ENCODE measurements at places on chromosomes 5 and 9.

- no peak for DNase-seq
These were observed 137.0 kb downstream of the FER start for GRCh38 chr5:108884736-108885135.

DNA sequence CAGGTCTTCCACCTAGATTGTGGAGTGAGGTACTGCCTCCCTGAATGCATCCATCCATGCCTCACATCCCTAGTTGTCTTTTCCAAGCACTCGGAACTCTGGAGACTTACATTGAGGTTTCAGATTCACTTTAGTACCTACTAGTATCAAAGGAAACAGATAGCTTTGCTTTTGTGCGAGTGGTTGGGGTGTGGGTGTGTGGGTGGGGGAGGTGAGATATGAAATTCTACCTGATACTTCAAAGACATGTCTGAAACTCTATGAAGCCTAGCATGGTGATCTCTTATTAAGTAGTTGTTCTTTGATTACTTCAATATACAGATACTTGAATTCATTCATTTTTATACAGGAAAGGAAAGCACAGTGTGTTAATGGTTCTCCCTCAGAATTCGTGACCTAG, 64.4 kb downstream of the MCCC2 start:
- no peak for DNase-seq

DNA sequence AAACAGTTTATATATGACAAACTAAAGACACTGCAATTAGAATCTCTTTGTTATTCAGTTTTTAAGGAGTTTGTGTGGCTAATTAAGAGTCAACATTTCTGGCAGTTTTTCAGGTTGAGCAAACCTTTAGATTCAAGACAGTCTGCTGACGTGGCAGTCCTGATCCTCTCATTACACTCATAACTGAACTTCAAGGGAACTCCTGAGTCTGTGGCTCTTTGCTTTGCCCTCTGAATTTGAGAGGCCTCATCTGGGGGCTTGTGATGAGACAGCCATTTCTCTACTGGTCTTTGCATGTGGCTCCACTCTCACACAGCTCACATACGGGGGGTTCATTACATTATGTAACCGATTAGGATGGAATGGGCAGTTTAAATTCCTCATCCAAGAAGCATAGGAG, 182.9 kb upstream of the MEF2C start:
- no peak for DNase-seq

DNA sequence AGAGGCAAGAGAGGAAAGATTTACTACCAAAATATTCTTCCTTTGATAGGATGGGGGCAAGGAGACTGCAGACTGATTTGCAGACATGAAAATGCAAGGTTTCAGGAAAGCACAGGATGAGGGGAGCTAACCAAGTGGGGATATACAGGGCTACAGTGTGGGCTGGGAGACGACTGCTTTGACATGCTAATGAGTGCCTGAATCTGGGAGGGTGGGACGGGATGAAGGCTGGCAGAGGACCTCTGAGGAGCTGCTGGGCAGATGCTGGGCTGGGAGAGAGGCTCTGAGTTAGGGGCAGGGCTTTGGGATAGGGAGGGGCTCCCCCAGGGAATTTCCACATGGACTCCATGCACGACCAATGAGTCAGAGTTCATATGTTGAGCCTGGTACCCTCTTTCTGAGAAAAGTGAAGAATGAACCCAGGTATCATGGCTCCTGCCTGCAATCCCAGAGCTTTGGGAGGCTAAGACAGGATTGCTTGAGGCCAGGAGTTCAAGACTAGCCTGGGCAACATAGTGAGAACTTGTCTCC, 4.9 kb upstream of the CPLX2 start:
- DNase-seq = no peak
